ENCODE measurements at places on chromosomes 12 and 14.

DNA sequence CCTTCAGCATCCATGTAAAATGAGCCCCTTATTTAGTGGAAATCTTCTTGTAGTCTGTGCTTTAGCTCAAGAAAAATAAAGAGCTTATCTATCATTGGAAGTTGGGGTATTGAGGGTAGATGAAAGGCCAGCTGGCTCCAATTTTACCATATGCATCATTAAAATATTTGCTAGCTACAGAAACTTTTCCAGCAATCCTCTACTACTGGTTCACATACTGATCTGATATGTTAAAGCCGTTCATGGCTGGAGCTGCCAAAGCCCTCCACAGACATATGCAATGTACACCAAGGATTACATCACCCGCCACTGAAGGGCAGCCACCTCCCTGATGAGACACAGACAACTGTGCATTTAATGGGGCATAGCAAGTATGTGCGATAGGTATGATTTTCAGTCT lies 1205.3 kb downstream of the GALC start:
- DNase-seq, result no peak

GRCh38 chr12:13022851-13023271 lies 21.3 kb upstream of the FAM234B start:
- DNase-seq, result no peak

DNA sequence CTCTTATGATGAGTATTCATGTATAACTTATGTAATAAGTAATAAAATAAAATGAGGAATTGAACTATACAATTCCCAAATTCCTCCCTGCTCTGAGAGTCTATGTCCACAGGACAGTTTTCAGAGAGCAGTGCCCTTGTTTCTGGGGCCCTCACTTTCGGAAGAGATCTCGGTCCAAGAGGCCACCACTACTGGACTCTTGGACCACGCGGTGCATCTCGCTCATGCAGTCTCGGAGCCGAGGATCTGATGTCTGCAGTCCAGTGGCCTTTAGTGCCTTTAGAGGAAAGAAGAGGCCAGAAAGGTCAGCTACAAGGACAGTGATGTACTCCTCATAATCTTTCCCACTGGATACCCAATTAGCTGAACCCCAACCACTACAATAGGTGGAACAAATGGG lies 8.3 kb downstream of the GLS2 start:
- no peak for DNase-seq

GRCh38 chr14:105767315-105767714 lies 240.9 kb downstream of the TMEM121 start:
- DNase-seq, result no peak

DNA sequence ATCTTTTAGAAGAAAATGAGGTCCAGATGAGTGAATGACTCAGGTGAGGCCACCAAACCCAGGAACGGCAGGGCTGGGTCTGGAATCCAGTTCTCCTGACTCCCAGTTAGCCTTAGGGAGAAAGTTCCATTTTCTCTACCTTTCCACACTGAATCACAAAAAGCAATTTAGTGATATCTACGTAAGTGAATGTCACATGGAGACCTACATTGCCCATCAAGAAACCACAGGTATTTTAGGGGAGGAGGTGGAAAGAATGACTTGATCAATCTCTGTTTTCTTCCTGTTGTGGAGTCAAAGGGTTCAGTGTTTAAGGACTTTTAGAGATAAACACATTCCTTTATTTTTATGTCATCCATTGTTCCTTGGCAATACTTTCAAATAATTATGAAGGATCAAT lies 106.9 kb upstream of the PTPRB start:
- no peak for DNase-seq

DNA sequence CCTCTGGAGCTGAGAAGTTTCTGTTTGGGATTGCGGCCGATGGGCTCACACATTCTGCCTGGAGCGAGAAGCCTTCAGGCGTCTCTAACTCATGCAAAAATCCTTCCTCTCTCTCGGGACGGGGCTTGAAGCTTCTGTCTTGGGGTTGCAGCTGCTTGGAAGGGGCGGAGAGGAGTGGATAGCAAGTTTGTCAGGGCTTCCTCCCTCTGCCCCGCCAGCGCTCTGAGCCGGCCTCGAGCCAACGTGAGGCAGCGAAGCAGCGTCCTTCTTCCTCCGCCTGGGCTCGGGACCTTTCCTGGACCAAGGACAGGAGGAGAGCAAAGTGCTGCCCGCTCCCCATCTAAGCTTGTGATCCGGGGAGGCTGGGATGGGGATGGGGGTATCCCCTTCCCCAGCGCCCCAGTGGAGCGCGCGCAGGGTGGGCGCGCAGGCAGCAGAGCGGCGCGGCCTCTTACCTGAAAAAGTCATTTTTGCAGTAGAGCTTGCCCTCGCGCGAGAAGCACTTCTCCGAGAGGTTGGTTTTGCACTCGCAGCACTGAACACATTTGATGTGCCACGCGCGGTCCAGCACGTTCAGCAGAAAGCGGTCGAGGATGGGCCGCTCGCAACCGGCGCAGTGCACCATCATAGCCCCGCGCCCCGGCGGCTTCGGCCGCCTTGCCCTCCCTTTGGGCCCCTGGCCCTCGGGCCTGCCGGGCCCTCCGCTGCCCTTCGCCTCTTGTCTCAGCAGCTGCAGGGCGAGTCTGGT lies 626 bp downstream of the LHX5 start:
- no peak for DNase-seq

DNA sequence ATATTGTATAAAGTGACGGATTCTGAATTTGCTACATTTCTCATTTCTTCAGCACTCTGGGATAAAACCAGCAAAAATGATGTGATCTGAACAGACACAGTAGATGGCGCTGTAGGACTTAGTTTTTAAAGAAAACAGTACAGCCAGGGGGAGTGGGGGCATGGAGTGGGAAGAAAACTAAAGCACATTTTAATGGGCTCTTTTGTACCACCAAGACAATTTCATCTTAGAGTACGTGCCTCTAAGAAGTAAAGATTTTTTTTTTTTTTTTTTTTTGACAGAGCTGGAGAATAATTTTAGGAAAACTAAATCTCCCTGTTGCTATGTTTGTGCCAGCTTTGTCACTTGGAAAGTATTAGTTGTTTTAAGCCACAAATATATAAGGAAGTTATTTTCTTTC lies 124.4 kb downstream of the RAD51B start:
- DNase-seq, result peak; percentile 9

GRCh38 chr14:95474941-95475340 lies 41.5 kb downstream of the SYNE3 start:
- no peak for DNase-seq

GRCh38 chr12:132197581-132198354 lies 53.5 kb downstream of the NOC4L start:
- DNase-seq, result no peak

- DNase-seq, result no peak
Observed at GRCh38 chr12:105338966-105339365, 8.5 kb downstream of the C12orf75 start.

DNA sequence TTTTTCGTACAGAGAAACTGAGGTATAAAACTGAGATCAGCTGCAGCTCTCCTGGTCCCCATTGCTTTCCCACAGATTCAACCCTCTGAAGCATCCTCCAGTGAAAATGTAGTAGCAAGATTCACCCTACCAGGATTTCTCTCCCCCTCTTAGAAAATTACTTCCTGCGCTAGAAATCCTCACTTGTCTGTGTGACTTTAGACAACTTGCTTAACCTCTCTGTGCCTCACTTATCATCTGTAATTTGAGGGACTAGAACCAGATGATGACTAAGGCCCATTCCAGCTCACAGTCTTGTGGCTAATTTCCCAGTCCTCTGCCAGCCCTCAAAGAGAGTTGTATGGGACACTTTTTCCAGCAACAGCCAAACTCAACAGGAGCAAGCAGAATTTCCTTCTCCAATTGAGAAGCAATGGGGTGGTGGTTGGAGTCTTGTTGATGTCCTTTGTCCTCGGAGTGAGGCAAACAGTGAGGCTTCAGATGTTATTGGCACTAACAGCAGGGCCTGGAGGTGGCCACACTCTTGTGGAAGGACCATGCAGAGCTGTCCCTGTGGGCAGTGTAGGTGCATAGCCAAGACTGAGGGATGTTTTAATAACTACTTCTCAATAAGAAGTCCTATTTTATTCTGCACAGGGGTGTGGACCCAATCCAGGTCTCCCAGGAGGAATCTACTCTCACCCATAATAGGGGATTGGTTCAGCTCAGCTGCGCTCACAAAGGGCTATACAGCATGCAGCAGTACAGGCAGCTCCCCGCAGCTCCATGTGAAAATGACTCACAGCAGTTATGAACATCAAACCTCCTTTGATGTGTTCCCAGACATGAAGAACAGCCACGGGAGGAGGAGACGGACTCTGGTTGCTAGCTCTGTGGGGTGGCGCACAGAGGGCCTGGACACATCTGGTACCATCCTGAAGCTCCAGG lies 200.1 kb downstream of the DAD1 start:
- DNase-seq, result no peak

DNA sequence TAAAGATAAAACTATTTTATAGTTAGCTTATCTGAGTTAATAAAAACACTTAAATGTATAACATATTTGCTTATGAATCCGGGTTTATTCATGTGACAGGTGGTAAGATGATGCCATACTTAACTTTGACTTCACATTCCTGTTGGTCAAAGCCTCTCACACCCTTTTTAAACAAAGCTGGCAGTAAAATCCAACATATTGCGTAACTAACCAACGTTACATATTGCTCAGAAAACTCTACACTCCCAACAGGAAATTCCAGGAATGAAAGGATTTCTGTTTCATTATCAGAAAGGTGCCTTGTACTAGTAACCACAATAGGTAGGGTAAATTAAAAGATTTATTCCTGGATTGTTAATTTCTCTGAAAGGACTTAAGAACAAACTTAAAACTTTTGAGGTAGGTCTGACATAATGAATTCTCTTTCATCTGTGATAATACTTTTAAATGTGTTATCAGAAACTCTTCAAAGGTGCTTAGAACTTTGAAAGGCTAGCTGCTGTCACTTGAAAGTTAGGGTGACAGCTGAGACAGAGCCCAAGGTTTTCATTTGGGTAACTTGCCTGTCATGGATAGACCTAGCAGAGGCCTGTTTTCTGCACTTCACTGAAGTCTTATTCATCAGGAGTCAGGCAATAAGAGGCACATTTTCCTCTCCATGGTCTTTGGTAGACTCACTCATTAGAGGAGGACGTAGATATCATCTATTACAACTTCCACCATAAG lies 23.8 kb upstream of the CATSPERB start:
- DNase-seq, result no peak

DNA sequence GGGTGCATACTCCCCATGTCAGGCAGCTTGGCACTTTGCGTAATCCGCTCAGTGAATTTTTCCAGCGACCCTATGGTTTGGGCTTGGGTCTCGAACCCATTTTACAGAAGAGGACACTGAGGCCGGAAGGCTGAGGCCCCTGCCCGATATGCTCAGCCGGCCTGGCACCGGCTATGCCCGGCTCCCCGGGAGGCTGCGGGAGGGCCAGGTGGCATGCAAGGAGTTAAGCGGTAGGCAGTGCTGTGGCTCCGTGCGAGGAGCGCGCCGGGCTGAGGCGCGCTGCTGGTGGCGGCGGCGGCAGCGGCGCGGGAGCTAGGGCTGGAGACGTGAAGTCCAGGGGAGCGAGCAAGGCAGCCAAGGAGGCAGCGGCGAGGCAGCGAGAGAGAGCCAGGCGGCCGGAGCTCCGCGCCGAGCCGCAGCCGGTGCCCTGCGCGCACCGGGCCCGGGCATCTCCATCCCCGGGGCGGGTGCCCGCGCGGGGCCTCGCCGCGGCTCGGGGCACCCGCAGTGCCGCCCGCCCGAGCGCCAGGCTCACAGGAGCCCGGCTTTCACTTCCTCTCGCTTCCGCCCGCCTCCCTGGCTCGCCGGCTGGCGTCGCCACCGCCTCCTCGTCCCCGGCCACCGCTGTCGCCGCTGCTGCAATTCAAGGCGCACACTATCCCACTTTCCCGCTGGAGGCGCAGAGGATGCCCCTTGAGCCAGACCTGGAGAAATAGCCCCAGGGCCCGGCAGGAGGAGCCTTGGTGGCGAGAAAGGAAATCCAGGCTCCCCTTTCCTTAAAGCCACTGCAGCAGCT lies at the start of gene WSCD2:
Gene WSCD2 (plus strand): TSS at position 272 of the 796 bp plus-strand sequence. CDS start 66,545 bp downstream, outside the sequence.
- DNase-seq, result no peak

DNA sequence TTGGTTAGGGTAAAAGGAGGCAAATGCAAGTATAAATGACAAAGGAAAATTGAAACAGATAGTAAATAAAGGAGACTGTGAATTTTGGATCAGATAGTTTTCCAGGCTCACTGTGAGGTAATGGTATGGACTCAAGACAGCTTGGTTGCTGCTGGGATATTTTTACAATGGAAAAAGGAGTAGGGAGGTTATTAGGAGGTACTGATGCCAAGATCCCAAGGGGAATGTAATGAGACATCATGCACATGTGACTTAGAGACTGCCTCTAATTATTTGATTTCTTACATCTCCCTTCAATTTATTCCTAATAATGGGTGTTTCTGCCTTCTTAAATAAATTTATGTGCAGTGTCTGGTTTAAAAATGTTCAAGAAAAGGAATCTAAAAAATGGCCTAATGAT lies 56.9 kb downstream of the TAOK3 start:
- DNase-seq, result no peak

- DNase-seq, result no peak
Observed at GRCh38 chr14:77882098-77882497, 82.2 kb downstream of the ADCK1 start.

DNA sequence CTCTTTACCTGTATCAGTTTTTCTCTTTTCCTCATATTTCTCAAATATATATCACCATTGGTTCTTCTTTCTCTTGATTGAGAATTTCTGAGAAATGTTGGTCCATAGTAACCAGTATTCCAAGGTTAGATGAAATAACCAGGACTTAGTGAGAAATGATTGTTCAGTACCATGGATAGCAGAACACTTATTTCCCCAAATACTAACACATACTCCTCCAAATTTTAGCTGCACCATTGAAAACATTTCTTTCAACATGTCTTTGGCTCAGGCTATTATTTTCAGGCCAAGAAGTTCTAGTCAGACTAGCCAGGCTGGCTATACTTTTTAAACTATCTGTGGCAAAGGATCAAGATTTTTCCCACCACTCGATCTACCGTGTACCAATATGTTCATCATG lies 113.3 kb downstream of the PTPRO start:
- no peak for DNase-seq

GRCh38 chr12:31845613-31846322 lies 113.4 kb upstream of the RESF1 start:
- DNase-seq, result no peak

- no peak for DNase-seq
Observed at GRCh38 chr12:45727980-45728629, 1.4 kb upstream of the ARID2 start.

DNA sequence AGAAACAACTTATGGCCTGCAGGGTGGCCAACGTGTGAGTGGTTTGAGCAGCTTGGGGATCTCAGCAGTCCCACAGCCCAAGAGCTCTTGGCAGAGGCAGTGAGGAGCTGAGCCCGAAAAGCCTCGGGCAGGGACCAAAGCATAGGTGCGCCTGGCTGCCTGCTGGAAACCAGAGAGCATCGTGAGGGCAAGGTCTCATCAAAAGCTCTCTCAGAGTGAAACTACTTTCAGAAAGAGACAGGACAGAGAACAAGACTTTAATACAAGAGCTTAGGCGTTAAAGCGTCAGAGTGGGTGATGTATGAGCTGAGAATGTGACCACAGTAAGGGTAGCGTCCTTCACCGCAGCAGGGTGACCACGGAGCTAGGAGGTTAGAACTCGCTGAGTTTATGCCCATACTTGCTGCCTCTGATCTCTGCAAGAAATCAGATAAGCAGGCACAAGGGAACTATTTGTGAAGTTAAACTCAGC lies 30.8 kb downstream of the LGMN start:
- DNase-seq, result no peak
